ENCODE measurements at places on chromosomes 2 and 18.

GRCh38 chr2:12651641-12652040 is 65.1 kb upstream of the TRIB2 start:
- no peak for DNase-seq

DNA sequence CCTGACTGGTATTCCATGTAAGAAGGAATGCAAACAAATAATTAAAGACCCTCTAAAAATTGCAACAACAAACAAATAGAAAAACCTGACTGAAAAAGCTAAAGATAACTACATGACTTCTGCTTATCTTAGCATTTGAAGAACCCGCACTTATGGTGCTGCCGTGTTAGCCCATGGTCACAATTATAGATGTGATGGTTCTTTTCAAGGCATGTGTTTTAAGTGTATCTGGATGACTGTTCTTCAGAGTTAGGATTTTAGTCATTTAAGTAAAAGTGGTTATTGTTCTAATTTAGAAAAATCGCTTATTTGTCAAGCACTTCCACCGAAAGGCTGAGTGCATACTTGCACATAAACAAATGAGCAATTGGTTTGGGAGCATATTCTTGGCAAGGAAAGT is 77.3 kb downstream of the CPS1 start:
- no peak for DNase-seq

GRCh38 chr18:37520508-37520907 is 45.1 kb downstream of the CELF4 start:
- no peak for DNase-seq

- no peak for DNase-seq
Measured at GRCh38 chr2:181954538-181954883, 31.1 kb upstream of the PPP1R1C start.

- no peak for DNase-seq
Measured at GRCh38 chr2:120613742-120614571, 121.7 kb upstream of the GLI2 start.

GRCh38 chr18:8845506-8845905 is 140.2 kb downstream of the MTCL1 start:
- no peak for DNase-seq

- DNase-seq = no peak
Measured at GRCh38 chr2:205535001-205535400, 147.3 kb upstream of the NRP2 start.

GRCh38 chr2:15115776-15116175 is 445.4 kb downstream of the NBAS start:
- no peak for DNase-seq
